ENCODE measurements at places on chromosomes 11 and 22. TPM values are rescaled to one million over a fixed set of nuclear protein-coding genes. Genes with fewer than 3 reads are reported as not detected.

DNA sequence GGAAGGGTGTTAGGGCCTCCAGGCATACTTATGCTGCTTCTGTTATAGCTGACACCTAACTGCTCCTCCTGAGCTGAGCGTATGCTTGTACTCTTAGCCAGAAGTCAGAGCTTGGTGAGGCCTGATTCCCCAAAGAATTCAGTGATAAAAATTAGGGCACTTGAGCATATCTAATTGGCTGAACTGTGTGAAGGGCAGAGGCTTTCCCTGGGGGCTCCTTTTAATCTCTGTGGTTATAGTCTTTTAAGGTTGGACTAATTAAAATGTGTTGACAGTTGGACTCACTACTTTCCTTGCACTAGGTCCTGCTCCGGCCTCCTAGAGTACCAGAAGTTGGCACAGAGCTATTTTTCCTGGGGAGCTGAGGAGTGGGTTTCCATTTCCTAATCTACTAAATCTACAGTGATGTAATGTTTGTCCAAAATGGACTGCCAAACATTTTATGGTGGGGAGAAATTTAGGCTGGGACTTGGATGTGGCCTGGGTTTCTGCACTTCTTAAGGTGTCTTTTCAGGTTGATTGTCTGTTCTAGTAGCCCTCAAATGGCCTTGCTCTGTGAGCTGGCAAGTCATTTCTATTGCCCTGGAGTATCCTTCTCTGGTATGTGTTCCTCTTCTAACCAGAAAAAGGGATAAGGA lies 18.4 kb downstream of the STIM1 start:
- DNase-seq: no peak
- peaks cover 24% of the 10 kb centered on the region for H3K36me3 ChIP-seq
- peaks cover 72% of the 10 kb centered on the region for H3K4me1 ChIP-seq
- H3K27me3 ChIP-seq: no peaks in the 10 kb centered on the region

GRCh38 chr11:5937868-5938602 lies 4.0 kb upstream of the OR56A3 start:
- H3K4me3 ChIP-seq: no peak overlapping the region
- H3K27me3 ChIP-seq: peaks cover 2% of the 10 kb centered on the region
- no peaks in the 10 kb centered on the region for H3K4me1 ChIP-seq
- no peak overlapping the region for H3K27ac ChIP-seq

DNA sequence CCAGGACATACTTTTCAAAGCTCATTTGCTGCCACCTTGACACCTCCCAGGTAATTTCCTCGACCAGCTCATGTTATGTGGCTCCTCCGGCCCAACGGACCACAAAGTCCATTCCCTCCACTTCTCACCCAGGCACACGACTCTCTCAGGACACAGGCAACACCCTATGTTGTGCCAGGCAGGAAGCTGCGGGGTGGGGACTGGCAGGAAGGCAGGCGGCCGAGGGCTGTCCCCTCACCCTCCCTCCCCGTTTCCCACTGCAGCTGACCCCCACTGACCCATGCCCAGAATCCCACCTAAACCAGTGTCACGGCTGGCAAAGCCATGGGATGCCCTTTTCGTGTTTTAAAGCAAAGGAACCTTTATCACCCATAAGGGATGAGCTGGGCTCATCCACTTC lies 20.8 kb downstream of the CELSR1 start:
- no peaks in the 10 kb centered on the region for H3K4me1 ChIP-seq
- no peak for DNase-seq
- H3K4me3 ChIP-seq: no peak overlapping the region

DNA sequence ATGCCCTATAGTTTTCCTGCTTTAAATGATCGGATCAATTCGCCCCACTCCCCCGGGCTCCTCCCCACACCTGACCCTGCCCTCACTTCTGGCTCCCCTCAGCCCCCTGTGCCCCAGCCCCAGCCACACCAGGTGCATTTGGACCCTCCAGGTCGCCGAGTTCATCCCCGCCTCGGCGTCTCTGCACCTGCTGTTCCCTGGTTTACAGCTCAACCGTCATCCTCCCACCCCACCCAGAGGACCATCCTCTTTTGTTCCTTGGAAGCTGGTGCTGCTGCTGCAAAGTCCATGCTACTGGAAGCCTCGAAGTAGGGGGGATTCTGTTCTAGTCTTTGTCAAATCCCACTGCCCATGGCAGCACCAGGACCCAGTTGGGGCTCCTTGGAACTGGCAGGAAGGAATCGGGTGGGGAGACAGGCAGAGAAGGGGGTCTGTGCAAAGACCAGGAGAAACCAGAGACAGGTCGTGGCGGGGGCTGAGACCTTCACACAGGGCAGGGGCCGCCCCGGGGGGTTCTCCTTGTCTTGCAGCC lies 4.5 kb upstream of the MUC5B start:
- H3K36me3 ChIP-seq: no peaks in the 10 kb centered on the region
- H3K4me1 ChIP-seq: no peaks in the 10 kb centered on the region

- no peaks in the 10 kb centered on the region for H3K27me3 ChIP-seq
- H3K4me3 ChIP-seq: no peak overlapping the region
- no peak overlapping the region for H3K27ac ChIP-seq
- H3K4me1 ChIP-seq: peaks cover 21% of the 10 kb centered on the region
Observed at GRCh38 chr11:2816941-2817421, 68.6 kb downstream of the CDKN1C start.

GRCh38 chr11:28466506-28466905 lies 358.3 kb downstream of the METTL15 start:
- no peak for DNase-seq
- H3K4me3 ChIP-seq: no peak overlapping the region
- H3K27me3 ChIP-seq: no peaks in the 10 kb centered on the region
- no peaks in the 10 kb centered on the region for H3K4me1 ChIP-seq
- H3K36me3 ChIP-seq: no peaks in the 10 kb centered on the region

DNA sequence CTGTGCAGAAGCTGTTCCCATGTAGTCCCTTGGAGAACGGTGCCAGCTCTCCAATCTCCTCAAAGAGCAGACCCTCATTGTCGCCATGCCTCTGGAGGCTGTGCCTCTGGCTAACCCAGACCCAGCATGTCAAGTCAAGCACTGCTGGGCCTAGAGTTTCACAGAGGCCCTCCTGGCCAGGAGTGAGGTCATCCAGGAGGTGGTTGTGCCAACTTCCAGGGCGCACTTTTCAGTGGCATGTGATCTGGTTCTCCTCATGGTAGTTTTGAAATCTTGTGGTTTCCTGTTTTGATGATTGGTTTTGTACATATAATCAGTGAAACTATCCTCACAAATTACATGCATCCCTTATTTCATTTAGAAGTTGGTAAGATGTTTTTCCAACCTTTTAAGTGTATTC lies 78.9 kb downstream of the PPFIBP2 start:
- no peak overlapping the region for H3K27ac ChIP-seq
- no peaks in the 10 kb centered on the region for H3K36me3 ChIP-seq
- peaks cover 2% of the 10 kb centered on the region for H3K27me3 ChIP-seq
- H3K4me1 ChIP-seq: peaks cover 19% of the 10 kb centered on the region
- no peak overlapping the region for H3K4me3 ChIP-seq

DNA sequence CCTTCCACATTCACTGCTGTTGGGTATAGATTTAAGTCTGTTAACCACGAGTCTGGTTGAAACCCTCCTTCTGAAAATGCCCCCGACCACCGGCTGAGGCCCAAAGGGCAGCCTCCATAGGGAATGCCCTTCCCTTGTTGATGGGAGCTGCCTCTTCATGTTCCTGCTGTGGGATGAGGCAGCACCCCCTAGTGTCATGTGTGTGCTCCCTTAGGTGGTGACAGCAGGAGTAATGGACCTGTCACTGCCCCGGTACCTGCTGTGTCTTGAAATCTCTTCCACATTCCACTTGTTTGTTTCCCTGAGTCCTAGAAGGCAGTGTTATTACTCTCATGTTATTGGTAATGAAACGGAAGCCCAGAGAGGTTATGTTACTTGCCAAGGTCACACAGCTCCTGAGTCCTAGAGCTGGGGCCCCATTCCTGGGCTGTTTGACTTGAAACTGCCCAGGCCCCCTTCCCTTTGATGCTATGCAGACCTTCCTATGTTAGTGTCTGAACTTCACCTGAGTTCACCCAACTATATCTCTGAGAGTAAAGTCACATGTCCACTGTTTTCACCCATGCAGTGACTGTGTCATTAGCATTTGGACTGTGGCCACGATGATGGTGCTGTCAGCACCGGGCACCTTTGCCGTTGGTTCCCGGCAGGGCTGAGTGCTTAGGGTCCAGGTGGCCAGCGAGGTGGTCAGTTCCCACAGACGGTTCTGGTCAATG lies 234.3 kb downstream of the TBC1D22A start:
- H3K4me3 ChIP-seq: no peak overlapping the region
- peaks cover 8% of the 10 kb centered on the region for H3K4me1 ChIP-seq
- peaks cover 1% of the 10 kb centered on the region for H3K36me3 ChIP-seq
- no peaks in the 10 kb centered on the region for H3K27me3 ChIP-seq

GRCh38 chr11:111913997-111914396 lies 1.5 kb downstream of the HSPB2 start:
- H3K36me3 ChIP-seq: no peaks in the 10 kb centered on the region
- H3K4me1 ChIP-seq: no peaks in the 10 kb centered on the region
- no peak overlapping the region for H3K4me3 ChIP-seq
- no peak for DNase-seq
- H3K27me3 ChIP-seq: peaks cover 50% of the 10 kb centered on the region

- H3K4me1 ChIP-seq: no peaks in the 10 kb centered on the region
- no peaks in the 10 kb centered on the region for H3K36me3 ChIP-seq
- no peaks in the 10 kb centered on the region for H3K27me3 ChIP-seq
- no peak overlapping the region for H3K4me3 ChIP-seq
- DNase-seq: no peak
Observed at GRCh38 chr11:116335891-116336290, 436.9 kb downstream of the BUD13 start.

DNA sequence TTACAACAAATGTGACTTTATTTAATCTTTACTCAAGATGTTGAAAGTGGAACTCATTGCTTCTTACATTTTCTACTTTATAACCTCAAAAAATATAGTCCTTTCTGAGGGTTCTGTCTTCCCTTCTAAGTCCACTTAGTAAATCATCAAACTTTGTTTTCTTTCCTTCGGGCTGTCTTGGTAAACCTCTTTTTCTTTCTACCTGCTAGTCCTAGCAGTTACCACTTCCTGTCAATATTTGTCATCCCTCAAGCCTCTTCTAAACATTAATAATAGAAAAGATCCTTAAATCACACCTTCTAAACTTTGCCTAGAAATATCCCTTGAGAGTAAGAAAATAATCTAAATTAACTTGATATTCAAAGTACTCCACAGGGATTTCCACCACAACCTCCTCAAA lies 580.4 kb downstream of the CNTN5 start:
- H3K27ac ChIP-seq: no peak overlapping the region
- H3K36me3 ChIP-seq: no peaks in the 10 kb centered on the region
- H3K4me1 ChIP-seq: no peaks in the 10 kb centered on the region
- H3K27me3 ChIP-seq: no peaks in the 10 kb centered on the region
- H3K4me3 ChIP-seq: no peak overlapping the region
- no peak for DNase-seq

Gene RNF121
- total RNA-seq: 29.9 TPM

Gene SOX6
- not detected for total RNA-seq

Gene TCN2
- total RNA-seq: 0.24 TPM

Measured in activated CD8-positive, alpha-beta T cell treated with anti-CD3 and anti-CD28 coated beads, Interleukin-2, amount 10 ng/mL, durations not matched to agents 7 days and 5 days (primary cell).